Ovary (tissue), 10 donors: ENCODE measurements at places on chromosomes 4 and X. TPM values are rescaled to one million over a fixed set of nuclear protein-coding genes. Genes with fewer than 3 reads are reported as not detected.

DNA sequence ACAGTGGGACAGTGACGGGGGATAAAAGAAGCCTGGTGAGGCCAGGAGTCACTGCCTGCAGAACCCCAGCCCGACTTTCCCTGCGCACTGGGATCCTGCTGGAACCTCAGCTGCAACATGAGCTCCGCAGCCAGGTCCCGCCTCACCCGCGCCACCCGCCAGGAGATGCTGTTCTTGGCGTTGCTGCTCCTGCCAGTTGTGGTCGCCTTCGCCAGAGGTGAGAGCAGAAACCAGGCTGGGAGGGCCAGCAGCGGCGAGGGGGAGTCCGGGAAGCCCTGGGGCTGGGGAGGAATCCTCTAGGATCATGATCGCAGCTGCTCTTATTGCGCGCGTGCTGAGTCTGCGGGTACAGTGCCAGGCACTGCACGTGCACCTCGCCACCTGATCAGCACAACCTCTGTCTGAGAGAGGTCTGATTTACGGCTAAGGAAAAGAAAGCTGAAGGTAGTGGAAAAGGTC, at the start of gene PF4V1:
PF4V1 (plus strand) TSS at position 51 of the 459 bp plus-strand sequence; CDS start at position 118, 67 bp downstream.
- no peak for DNase-seq

The MAGEC3 gene
- not detected for total RNA-seq

GRCh38 chr4:79917246-79917645, 155.8 kb downstream of the ANTXR2 start:
- no peak for DNase-seq

DNA sequence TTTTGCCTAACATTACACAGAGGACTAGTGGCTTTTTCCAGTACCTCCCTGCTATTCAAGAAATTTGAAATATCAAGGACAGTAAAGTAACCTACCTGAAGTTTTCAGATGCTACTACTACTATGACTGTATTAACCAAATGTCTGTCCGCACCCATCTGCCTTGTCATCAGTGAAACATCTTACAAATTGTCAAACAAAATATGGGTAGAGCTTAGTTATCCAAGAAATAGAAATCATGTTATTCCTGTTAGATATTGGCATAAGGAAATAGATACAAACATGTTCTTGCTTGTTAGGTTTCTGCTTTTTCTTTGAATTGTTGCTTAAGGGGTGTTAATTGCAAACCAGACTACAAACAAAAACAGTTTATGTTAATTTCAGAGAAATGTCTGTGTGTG, 63.9 kb downstream of the PLS3 start:
- no peak for DNase-seq

- no peak for DNase-seq
Measured at GRCh38 chrX:20144491-20144890, 2.9 kb upstream of the EIF1AX start.

The TAF1 gene
- total RNA-seq = 51.8 TPM

DNA sequence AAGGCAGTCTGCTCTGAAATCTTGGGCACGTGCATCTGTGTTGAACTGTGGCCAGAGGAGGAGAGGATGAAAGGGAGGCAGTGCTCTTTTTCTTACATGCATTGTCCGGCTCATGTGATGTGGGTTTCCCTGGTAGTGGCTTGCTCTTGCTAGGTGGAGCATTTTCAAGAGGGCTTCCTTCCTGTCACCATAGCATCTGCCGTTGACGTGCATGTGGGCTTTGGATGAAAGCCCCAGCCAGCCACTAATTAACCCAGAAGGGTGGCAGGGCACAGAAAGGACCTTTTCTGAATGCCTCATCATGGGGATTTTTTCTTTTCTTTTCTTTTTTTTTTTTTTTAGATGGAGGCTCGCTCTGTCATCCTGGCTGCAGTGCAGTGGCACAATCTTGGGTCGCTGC, 121.3 kb downstream of the GPR143 start:
- DNase-seq = no peak

DNA sequence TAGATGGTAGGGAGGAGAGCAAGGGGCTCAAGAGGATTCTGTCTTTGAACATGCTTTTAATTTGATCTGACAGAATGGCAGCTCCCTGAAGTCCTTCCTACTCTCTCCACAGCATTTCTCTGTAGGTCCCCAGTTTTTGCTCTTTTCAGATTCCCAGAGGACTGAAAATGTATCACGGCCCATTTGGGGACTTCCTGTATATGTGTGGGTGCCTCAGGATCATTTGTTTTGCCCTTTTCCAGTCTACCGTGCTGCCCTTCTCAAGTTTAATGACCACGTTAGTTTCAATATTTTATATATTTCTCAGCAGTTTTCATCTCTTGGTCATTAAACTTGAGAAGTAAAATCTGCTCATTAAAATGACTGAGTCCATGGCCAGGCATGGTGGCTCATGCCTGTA, 2.3 kb downstream of the TBC1D1 start:
- no peak for DNase-seq

DNA sequence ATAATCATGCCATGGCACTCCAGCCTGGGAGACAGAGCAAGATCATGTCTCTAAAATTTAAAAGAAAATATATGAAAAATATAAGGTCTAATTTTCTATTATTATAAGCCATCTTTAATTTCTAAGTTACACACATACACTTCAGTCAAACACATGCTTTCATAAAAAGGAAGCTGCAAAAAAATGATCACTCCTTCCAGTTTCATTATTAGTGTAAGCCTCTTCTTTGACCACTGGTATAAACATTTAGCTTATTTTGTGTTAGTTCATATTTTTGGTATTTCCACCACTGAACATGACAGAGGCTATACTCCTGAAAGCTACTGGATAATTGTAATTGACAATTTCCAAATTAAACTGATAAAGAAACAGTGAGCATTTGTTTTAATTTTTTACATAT, 163.3 kb upstream of the USP38 start:
- no peak for DNase-seq

The FOXR2 gene
- total RNA-seq = not detected

DNA sequence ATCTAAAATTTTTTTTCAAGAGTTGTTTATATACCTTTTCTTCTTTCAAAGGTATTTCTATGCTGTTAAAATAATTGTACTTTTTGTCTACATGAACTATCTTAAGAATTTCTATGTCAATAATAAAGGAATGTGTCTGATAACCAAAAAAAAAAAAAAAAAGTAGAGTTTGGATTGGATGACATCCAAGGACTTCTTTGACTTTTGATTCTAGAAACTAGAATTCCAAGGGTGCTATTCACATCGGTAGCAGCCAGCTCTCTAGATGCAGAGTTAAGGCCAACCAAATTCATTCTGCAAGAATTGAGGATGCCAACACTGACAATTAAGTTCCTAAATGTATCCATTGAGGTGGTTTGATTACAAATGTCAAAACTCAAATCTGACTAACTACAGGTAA, 42.0 kb upstream of the PRKG2 start:
- no peak for DNase-seq

The TEX11 gene
- total RNA-seq = not detected

- DNase-seq = no peak
Measured at GRCh38 chr4:139887376-139887802, 221.8 kb downstream of the MGST2 start.

DNA sequence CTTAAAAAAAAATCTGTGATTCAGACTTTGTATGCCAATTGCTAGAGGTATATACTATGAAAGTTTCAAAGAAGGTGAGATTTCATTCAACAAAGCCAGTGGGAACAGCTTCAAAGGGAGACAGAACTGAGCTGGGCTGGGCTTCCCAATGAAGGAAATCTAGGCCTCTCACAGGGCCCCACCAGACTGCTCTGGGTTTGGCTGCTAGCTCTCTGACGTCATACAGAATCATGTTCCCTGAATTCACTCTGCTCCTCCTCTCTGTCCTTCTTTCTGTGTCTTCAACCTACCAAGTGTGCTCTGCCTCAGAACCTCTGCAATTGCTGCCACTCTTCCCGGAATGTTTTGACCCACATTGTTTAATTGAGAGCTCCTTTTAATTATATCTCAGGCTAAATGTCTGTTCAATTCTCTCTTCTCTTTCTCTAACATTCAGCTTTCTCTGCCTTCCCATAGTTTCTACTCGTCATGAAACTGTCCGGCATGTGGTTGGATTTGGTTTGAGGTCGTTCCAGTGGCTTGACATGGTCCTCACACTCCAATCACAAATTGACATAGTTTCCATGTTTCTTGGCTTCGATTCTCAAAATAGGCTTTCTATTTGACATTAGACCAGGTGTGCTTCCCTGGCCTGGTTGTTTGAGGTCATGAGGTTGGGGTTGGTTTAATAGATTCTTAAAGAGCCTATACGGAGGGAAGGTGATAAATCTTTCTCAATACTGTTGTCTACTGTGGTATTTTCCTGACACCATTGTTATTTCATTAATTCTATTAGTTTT, 282.1 kb upstream of the EMCN start:
- no peak for DNase-seq

GRCh38 chr4:57190601-57191481, 80.7 kb upstream of the IGFBP7 start:
- no peak for DNase-seq

The PHEX gene
- 0.46 TPM for total RNA-seq

DNA sequence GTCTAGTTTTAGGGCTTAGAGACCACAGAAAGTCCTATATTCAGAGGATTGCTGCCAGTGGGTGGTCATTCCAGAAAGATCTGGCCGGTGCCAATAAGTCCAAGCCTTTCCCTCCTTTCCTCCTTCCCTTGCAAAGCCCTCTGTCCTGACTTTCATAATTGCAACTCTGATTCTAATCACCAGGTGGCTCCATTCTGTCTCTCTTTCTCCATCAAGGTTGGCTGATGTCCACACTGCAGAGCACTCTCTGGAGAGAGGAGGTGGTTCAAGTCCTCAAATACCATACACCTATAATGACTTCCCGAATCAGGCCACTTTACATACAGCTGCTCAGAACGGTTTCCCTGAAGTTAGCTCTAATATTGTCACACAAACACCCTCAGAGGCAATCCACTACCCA, 22.4 kb upstream of the ARMCX4 start:
- DNase-seq = no peak

DNA sequence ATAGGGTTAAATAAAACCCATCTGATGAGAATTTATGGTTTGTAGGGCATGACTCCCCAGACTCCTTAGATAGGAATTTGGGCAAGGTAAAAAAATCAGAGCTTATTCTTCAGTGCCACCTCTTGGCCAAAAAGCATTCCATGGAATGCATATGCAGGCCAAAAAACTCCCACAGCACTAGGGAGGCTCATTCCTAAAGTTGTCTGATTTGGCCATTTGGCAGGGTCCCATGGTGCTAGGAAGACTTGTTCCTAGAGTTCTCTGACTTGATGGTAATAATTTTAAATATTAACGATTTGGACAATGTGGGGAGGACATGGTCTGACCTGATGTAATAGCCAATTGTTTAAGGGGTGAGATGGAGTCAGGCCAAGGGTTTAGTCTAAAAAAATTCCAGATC, 93.0 kb downstream of the SPIN4 start:
- no peak for DNase-seq

The RPS3A gene
- total RNA-seq = 4,423 TPM

GRCh38 chr4:148061795-148062194, 329.9 kb downstream of the ARHGAP10 start:
- DNase-seq = no peak

DNA sequence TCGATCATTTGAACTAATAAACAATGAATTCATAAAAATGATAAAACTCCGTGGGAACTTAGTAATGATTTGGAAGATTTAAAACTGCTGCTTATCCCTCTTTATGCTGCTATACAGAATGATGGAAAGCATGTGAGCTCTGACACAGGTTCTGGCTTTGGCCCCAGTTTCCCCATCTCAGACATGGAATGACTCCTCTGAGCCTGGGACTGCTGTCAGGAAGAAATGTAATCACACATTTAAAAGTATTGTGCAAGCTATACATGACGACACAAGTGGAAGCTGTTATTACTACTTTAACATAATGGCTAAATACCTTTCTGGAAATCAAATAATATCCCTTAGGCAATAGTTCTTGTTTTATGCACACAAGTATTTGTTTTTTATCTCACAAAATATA, 161.7 kb downstream of the DCHS2 start:
- no peak for DNase-seq

The DCHS2 gene
- 5.8 TPM for total RNA-seq

DNA sequence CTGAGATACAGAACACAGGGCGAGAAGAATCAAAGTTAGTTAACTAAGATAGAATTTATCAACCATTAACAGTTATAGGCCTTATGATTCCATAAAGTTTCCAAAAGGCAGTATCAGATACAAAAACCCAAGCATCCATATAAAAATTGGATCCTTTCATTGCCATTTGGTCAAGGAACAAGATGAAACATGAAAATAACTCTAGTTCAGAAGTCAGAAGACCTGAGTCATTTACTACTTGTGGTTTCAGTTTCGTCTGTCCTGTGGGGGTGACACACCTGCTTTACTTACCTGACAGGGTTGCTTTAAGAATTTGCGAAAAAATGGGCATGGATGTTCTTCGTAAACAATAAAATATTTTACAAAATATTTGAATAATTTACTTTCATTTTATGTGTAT, 130.8 kb downstream of the ANAPC10 start:
- DNase-seq = no peak

The NPNT gene
- total RNA-seq = 19.8 TPM

The PCSK1N gene
- total RNA-seq = 0.84 TPM

DNA sequence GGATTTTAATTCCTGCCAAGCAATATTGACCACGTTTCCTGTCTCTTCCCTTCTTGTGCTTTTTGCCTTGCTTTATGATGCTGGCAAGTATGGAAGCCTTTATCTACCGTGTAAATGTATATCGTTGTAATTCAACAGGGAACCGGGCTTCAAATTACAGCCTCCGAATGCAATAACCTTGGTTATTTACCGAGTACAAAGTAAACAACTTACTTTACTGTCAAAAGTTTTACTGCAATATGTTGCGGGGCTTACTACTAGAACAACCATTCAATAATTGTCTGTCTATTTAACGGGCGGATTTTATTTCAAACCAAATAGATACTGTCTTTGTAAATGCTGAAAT, 73.1 kb downstream of the PALLD start:
- DNase-seq = no peak

- DNase-seq = no peak
Measured at GRCh38 chr4:21413807-21414370, 534.7 kb downstream of the KCNIP4 start.

The ZDHHC15 gene
- 3.8 TPM for total RNA-seq

DNA sequence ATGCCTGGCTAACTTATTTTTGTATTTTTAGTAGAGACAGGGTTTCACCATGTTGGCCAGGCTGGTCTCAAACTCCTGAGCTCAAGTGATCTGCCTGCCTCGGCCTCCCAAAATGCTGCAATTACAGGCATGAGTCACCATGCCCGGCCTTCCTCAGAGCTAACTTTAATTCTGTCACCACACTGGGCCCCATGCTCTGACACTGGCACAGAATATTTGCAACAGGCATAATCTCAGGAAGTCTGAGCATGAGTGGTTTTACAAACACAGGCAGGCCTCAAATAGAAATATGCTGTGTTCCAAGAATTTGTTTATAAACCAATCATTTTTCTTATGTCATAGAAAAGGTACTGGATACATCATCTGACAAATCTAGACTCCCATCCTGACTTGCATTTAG, 32.7 kb upstream of the FAM9C start:
- no peak for DNase-seq

The ADAM29 gene
- not detected for total RNA-seq

DNA sequence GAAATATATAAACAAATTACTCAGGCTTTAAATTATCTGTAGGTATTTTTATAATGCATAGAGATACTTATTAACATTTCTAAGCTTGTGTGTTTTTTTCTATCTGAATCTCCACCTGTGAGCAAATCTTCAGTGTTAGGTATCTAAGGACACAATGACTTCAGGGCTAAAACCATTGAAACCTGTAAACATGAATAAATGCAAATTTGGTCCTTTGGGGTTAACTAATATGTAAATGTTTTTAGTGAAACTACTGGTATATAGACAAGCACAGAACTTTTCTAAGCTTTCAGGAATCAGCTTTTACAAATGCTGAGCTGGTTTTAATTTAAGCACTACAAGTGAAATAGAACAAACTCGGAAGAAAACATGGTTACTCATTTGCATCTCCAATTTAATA, 147.9 kb downstream of the FBXO8 start:
- DNase-seq = no peak

- no peak for DNase-seq
Measured at GRCh38 chrX:1903236-1903935, 288.5 kb downstream of the ASMT start.
